D341Med (cell line): ENCODE measurements at places on chromosomes 1 and 21.
A peak's percentile ranks its signal among the peaks of the same experiment; 100 is the strongest.

- DNase-seq, result no peak
Measured at GRCh38 chr1:36321119-36321951, 2.1 kb downstream of the EVA1B start.

- peak; percentile 50 for DNase-seq
Measured at GRCh38 chr1:69737527-69738185, 169.9 kb downstream of the LRRC7 start.

GRCh38 chr1:229892515-229893117 is 174.4 kb upstream of the GALNT2 start:
- no peak for DNase-seq

DNA sequence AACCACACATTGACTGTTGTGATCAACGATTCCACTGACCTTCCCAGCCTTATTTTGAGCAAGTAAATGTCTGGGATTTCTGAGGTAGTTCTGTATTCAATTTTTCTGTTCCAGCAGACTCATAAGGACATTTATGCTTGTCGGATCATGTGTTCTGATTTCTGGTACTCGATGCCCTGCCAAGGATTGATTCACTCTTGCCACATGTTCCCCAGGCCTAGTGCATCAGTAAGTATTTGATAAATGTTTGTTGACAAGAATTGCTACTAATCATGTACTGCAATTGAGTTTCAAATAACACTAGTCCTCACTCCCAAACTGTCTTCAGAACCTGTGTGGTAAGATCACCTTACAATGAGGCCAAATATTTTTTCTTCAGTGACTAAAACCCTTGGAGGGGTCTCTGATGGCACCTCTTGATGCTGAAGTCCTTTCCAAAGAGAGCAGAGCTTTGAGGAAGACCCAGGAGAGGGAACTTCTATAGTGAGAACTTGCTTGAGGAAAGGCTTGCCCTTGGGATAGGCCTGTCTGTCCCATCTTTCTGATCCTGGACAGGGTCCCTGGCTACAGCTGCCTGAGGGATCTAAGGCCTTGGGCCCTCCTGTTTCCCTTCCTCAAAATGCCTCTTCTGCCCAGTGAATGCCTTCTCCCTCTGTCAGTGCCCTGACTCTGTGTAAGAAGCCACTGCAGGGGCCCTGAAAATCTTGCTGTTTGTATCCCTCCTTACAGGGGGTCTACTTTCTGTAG is 115.8 kb upstream of the FAM78B start:
- no peak for DNase-seq

DNA sequence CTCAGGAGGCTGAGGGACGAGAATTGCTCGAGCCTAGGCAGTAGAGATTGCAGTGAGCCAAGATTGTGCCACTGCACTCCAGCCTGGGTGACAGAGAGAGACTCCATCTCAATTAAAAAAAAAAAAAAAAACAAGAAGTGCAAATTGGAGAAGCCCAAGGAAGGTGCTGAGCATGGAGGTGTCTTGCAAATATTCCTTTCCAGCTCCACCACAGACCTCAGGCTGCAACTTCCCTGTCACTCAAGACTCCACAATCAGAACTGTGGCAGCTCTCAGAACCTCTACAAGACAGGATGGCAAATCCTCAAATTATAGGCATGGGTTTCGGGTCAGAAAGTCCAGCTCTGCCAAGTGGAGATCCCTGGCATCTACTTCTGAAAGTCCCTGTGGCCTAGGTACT is 104.4 kb upstream of the TIAM1 start:
- no peak for DNase-seq

DNA sequence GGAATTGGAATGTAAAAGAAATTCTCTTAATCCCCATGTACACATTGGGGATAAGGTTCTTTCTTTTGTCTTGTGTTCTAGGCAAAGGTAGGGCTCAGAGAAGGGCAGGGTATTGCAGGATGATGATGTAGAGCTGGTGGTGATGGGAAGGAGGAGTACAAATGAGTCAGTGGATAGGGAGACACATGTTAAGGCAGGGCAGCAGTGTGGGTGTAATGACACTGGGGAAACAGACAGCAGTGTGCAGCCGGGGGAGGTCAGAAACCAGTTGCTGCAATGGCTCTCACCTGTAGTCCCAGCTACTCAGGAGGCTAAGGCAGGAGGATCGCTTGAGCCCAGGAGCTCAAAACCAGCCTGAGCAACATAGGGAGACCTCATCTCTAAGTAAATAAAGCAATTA is 5.1 kb downstream of the NLRP3 start:
- no peak for DNase-seq

- DNase-seq, result no peak
Measured at GRCh38 chr21:42392731-42393442, 3.0 kb downstream of the TMPRSS3 start.
